Sigmoid colon (tissue), 7 donors: ENCODE measurements at places on chromosomes 4 and X. TPM values are rescaled to one million over a fixed set of nuclear protein-coding genes. Genes with fewer than 3 reads are reported as not detected.
A peak's percentile ranks its signal among the peaks of the same experiment; 100 is the strongest.

DNA sequence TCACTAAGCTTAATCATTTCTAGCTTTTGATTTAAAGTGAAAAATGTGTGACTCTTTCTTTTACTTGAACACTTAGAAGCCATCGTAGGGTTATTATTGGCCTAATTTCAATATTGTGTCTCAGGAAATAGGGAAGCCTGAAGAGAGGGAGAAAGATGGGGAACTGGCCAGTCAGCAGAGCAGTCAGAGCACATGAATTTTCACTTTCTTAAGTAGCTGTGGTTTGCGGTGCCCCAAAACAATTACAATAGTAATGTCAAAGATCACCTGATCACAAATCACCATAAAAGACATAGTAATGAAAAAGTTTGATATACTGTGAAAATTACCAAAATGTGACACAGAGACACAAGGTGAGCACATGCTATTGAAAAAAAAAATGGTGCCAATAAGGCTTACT is 45.5 kb downstream of the CENPC start:
- no peak overlapping the region for H3K4me3 ChIP-seq
- no peak overlapping the region for H3K27ac ChIP-seq
- DNase-seq, result no peak
- H3K27me3 ChIP-seq, result no peaks in the 10 kb centered on the region
- H3K36me3 ChIP-seq, result no peaks in the 10 kb centered on the region

FATE1 gene
- not detected for total RNA-seq

GRCh38 chr4:71147261-71147660 is 153.8 kb downstream of the DCK start:
- no peak overlapping the region for H3K27ac ChIP-seq
- H3K4me1 ChIP-seq, result no peaks in the 10 kb centered on the region

DNA sequence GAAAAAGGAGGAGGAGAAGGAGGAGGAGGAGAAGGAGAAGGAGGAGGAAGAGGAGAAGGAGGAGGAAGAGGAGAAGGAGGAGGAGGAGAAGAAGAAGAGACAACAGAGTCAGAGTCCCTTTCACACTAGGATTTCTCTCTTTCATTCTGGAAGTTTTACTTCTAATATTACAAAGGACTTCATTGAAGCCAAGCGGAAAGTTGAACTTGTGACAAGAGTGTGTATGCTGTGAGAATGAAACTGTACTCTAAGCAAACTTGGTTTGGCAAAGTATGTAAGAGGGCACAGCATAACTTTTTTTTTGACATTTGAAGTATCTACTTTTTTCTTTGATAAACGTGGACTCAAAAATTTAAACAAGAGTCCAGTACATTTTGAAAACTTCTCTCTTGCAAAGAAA is 48.0 kb downstream of the CXCL8 start:
- H3K4me1 ChIP-seq, result no peaks in the 10 kb centered on the region
- H3K27me3 ChIP-seq, result no peaks in the 10 kb centered on the region
- no peak overlapping the region for H3K4me3 ChIP-seq
- H3K27ac ChIP-seq, result no peak overlapping the region
- H3K36me3 ChIP-seq, result no peaks in the 10 kb centered on the region

CSAG3 gene
- not detected for total RNA-seq

DNA sequence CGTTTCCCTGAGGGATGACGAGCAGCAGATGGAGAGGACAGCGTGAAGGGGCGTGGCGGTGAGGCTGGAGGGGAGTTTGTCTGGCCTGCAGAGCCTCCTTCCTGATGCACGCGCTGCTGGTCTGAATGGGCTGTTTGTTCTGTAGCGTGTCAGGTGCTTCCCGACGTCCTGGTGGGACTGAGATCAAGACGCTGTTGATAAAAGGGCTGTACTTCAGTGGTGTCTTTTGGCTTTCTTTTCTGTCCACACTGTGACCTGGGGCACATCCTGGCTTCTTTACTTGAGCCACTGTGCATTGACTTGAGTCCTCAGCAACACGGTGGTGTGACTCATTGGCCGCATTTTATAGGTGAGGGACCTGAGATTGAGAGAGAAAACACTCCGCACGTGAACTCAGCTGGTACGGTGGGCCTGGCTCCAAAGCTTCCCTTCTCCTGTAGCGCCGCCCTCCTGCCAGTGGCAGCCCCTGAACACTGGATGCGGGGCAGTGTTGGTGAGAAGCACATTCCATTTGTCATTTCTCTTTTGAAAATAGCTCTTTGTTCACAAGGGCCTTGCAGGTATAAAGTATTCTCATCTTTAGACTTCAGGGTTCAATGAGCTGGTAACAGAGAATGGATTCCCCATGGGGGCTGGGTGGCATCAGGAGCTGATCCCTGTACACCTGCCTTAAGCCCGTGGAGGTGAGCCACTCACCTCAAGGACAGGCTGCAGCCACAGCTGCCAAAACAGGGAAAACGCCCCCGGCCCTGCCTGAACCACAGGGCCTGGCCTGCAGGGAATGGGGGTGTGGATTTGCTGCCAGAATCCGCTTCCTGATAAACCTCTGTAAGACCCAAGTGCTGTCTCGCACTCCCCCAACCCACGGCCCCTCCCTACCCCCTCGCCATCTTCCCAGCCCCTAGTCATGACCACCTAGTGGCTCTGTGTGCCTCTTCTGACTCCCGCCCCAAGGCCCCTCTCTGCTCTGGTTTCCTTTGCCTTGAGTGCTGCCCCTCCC is 29.2 kb downstream of the NSG1 start:
- DNase-seq, result peak; percentile 25
- H3K4me3 ChIP-seq, result no peak overlapping the region
- H3K27me3 ChIP-seq, result no peaks in the 10 kb centered on the region
- no peaks in the 10 kb centered on the region for H3K4me1 ChIP-seq
- H3K27ac ChIP-seq, result no peak overlapping the region
